ENCODE measurements at places on chromosomes 13 and 19. TPM values are rescaled to one million over a fixed set of nuclear protein-coding genes. Genes with fewer than 3 reads are reported as not detected.

The KLK8 gene
- not detected for polyA plus RNA-seq

The NLRP7 gene
- polyA plus RNA-seq: not detected

The UBE2M gene
- polyA plus RNA-seq: 47.1 TPM

The LTBP4 gene
- polyA plus RNA-seq: 140 TPM

The ZNF491 gene
- 0.50 TPM for polyA plus RNA-seq

The RFPL4A gene
- not detected for polyA plus RNA-seq

The CCL25 gene
- not detected for polyA plus RNA-seq

- no peak overlapping the region for H3K27ac ChIP-seq
- H3K4me1 ChIP-seq: no peaks in the 10 kb centered on the region
- H3K4me3 ChIP-seq: no peak overlapping the region
- H3K36me3 ChIP-seq: no peaks in the 10 kb centered on the region
These were observed 239.4 kb downstream of the DCLK1 start for GRCh38 chr13:35891507-35892441.

DNA sequence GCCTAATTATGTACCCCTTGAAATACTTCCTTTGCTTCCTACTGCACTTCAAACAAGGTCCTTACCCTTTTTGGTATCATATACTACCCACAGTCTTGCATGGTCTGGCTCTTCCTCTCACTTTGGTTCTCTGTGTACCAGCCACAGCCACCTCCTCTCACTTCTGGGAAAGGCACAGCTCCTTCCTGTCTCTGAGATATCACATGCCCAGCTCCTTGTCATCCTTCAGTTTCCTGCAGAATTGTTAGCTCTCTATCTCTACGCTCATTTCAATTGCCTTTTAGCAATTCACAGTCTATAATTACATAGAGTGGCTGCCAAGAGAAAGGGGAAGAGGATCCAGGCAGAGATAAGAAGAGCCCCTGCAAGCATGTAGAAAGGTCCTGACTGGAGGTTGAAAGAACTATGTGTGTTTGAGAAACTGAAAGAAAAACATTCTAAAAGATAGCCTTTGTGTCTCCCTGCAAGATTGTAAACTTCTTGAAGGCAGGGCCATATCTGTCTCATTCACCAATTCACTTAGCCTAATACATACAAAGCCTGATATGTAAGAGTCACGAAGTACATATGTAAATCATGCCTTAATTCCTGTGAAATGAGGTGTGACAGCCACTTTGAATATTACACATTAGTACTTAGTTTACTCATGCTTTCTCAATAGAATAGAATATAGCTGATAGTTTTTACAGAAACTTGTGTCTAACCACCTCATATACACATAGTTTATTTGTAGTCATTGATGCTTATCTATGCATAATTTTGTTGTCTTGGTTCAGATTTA lies 933.1 kb downstream of the DIAPH3 start:
- no peaks in the 10 kb centered on the region for H3K4me1 ChIP-seq
- no peaks in the 10 kb centered on the region for H3K36me3 ChIP-seq
- H3K4me3 ChIP-seq: no peak overlapping the region
- H3K27me3 ChIP-seq: no peaks in the 10 kb centered on the region
- DNase-seq: no peak

DNA sequence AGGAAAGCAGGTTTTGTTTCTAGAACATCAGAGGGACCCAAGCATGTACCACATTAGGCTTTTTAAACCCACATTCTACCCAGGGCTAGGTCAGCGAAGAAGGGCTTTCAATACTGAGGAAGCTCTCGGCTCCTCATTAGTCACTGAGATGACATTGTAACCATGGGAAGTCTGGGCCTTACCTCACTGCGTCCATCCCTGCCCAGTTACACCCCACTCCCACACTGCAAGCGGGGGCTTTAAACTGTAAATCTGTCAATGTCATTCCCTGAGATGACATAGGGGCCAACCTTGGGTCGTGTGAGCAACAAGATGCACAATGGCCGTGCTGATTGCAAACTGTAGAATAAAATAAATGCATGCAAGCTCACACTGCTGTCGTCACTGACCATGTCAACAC lies 21.7 kb upstream of the TFDP1 start:
- H3K4me1 ChIP-seq: no peaks in the 10 kb centered on the region
- no peak overlapping the region for H3K4me3 ChIP-seq
- no peak for DNase-seq
- no peak overlapping the region for H3K27ac ChIP-seq
- no peaks in the 10 kb centered on the region for H3K36me3 ChIP-seq
- no peaks in the 10 kb centered on the region for H3K27me3 ChIP-seq

- H3K27ac ChIP-seq: no peak overlapping the region
- H3K27me3 ChIP-seq: no peaks in the 10 kb centered on the region
- no peak overlapping the region for H3K4me3 ChIP-seq
- H3K36me3 ChIP-seq: no peaks in the 10 kb centered on the region
- peaks cover 4% of the 10 kb centered on the region for H3K4me1 ChIP-seq
These were observed 56.5 kb downstream of the TSC22D1 start for GRCh38 chr13:44519642-44520041.

GRCh38 chr13:83215627-83216026 lies 666.6 kb downstream of the SLITRK1 start:
- no peaks in the 10 kb centered on the region for H3K36me3 ChIP-seq
- H3K27me3 ChIP-seq: no peaks in the 10 kb centered on the region

Measured in aorta (tissue), 5 donors.